ENCODE measurements at places on chromosomes 11 and 22.

- DNase-seq: no peak
Observed at GRCh38 chr22:41198027-41198580, 7.0 kb upstream of the L3MBTL2 start.

GRCh38 chr11:113222241-113222640 is 92.1 kb upstream of the TTC12 start:
- no peak for DNase-seq

GRCh38 chr11:16881074-16881709 is 133.0 kb downstream of the PLEKHA7 start:
- DNase-seq: no peak

DNA sequence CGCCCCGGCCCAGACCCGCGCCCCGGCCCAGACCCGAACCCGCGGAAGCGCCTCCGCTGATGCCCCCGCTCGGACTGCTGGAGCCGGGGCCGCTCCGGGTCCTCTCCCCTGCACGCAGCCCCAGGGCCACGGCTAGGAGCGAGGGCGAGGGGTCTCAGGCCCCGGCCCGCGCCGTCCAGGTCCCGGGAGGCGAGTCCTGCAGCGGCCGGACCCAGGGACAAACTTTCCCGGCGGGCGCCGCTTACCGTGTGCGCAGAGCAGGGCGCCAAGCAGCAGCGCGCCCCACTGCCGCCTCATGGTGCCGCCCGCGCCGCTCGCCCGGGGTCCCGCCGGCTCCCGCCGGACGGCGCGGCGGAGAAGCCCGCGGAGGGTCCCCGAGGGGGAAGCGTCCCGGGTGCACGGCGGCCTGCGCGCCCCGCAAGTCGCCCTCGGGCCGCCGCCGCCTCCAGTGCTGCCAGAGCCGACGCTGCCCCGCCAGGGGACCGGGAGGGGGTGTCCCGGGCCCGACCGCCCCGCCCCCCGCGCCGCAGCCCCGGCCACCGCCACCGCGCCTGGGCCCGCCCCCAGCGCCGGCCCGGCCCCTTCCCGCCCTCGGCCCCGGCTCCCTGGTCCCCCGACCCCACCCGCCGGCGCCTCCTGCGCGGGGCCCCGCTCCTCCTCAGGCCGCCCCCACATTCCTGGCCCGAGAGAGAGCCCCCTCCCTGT is at the start of gene LRP4:
Gene LRP4 (minus strand): TSS at position 468 of the 705 bp plus-strand sequence. CDS start 171 bp downstream, at position 297.
- no peak for DNase-seq
